ENCODE measurements at places on chromosomes 12 and 14.

- no peak for DNase-seq
These were observed 260.8 kb upstream of the NAV3 start for GRCh38 chr12:77569876-77570275.

- DNase-seq, result no peak
These were observed 55.8 kb downstream of the GALNT4 start for GRCh38 chr12:89468648-89469326.

- no peak for DNase-seq
These were observed 3.5 kb downstream of the XRCC3 start for GRCh38 chr14:103711516-103712431.

DNA sequence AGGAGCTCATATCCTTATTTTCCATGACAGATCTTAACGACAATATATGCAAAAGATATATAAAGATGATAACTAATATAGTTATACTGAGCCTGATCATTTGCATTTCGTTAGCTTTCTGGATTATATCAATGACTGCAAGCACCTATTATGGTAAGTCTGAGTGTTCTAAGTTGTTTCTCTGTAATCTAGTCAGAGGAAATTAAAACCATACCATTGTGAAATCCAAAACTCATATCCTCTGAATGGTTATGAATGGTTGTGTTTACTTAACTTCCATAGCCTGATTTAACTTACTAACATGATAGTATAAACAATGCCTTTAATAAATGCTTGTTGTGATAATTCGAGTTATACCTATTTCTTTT lies 760 bp downstream of the TMEM19 start:
- DNase-seq, result no peak

GRCh38 chr12:10012630-10013330 lies 2.4 kb downstream of the CLEC12B start:
- no peak for DNase-seq
